ENCODE measurements at places on chromosomes 11 and 22.

DNA sequence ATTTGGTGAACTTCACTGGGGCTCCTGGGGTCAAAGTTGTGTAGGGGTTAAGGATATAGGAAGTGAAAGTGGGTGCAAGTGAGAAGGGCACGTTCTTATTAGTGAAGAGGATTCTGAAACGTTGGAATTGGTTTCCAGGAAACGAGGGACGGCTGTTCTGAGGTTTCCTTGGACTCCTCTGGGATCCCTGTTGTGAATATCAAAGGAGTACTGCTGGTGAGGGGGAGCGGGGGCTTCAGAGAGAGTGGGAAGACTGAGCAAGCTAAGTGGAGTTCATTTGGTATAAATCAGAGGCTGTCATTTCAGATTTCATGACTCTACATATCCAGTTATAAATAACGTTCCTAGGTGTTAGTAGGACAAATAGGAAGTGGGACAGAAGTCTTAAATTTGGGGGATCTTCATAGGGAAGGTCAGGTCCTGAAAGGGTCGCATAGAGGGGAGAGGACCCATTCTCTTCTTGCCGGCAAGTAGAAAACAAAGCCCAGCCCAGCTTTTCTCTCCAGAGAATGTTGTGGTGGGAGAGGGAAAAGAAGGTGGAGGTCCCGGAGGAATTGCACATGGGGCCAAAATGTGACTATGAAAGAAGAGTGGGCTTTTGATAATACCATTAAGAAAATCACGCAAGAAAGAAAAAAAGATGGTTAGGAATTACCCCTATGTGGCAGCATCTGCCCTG, 1.1 kb upstream of the NELL1 start:
- no peak for DNase-seq

- DNase-seq, result no peak
Measured at GRCh38 chr22:41551877-41552582, 7.8 kb upstream of the POLR3H start.

- no peak for DNase-seq
Measured at GRCh38 chr11:64872790-64873488, 5.5 kb downstream of the EHD1 start.

DNA sequence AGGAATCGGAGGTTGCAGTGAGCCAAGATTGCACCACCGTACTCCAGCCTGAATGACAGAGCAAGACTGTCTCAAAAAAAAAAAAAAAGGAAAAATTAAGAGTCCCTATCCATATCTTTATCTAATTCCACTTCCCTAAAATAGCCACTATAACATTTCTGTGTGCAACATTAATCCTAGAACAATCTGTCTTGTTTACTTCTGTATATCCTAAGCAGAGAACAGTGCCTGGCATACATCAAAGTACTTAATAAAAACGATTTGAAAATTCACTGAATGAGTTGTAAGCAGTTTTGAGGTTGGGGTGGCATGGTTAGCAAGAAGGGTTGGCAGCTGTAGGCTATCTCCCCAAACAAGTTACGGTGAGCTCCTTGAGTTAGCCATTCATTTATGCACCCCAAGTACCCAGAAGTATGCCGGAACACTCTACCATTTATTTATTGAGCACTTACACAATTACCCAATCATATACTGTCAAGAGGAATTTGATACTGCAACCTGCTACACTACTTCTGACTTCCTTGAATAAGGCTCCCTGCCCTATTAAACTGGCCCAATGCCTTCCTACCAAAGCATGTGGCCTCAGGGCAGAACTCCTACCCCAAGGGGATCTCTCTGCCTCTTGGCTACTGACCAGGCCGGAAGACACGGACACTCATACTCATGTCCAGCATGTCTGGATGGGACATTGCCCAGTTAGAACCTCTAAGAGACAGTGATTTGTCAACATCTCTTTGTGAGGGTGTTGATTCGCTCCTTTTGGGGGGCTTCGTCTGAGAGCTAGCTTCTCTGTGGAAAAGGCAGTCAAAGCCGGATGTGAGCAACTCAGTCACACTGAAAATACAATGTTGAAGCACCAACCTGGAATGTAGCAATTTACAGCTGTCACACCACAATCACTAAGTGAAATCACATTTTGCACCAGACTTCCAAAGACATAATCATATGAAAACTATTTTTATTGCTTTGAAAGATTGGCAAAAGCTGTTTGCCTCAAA, 16.3 kb upstream of the TMEM41B start:
- DNase-seq, result peak; percentile 65

DNA sequence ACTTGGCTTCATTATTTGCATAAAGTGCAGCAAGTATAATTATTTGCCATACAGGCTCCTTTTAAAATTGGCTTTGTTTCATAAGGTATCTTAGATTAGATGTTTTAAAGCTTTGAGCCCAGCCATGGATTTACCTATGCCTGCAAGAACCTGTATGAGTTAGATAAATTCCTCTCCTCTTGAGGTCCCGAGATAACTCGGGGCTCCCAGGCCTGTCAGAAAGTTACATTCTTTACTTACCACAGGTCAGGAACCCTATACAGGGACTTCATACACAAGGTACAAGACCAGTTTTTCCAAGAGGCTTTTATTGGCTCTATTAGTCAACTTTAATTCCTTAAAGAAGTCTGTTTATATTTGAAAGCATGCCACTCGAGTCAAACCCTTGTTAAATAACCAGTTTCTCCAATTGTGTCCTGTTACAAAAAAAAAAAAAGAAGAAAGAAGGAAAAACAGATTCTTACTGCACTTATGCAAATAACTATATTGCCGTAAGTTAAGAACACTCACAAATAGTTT, 2.3 kb upstream of the C1QTNF6 start:
- peak; percentile 16 for DNase-seq

GRCh38 chr11:83265331-83265730, 20.8 kb downstream of the CCDC90B start:
- DNase-seq, result no peak

GRCh38 chr11:2781408-2782274, 81.8 kb upstream of the KCNQ1OT1 start:
- no peak for DNase-seq

DNA sequence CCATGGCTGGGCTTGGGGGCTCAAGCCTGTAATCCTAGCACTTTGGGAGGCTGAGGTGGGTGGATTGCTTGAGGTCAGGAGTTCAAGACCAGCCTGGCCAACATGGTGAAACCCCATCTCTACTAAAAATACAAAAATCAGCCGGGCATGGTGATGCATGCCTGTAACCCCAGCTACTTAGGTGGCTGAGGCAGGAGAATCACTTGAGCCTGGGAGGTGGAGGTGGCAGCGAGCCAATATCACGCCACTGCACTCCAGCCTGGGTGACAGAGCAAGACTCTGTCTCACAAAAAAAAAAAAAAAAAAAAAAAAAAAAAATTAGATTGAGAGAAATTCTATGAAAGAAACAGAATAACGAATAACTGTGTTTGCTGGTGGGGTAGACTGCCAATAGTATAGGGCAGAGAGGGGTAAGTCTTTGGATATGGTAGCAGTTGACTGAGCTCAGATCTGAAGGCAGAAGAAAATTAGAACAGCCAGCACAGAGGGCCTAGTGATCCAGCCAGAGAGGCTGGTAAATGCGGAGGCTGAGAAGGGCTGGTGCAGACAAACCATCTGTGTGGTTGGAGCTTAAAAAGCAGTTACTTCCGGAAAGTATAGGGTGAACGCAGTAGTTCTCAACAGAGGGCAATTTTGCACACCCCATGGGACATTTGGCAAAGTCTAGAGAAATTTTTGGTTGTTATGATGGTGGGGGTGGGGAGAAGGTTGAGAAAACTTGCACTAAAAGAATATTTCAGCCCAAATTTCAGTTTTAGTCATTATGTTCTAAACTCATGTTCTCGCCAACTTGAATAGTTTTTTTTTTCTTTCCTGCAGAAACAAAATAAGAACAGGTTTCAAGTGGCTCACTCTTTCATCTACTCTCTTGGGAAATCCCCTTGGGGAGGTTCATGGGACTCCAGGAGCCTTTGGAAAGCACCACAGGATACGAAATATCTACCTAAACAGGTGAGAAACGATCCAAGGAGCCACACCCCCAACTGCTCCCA, 1.6 kb upstream of the HORMAD2 start:
- DNase-seq, result peak; percentile 18

DNA sequence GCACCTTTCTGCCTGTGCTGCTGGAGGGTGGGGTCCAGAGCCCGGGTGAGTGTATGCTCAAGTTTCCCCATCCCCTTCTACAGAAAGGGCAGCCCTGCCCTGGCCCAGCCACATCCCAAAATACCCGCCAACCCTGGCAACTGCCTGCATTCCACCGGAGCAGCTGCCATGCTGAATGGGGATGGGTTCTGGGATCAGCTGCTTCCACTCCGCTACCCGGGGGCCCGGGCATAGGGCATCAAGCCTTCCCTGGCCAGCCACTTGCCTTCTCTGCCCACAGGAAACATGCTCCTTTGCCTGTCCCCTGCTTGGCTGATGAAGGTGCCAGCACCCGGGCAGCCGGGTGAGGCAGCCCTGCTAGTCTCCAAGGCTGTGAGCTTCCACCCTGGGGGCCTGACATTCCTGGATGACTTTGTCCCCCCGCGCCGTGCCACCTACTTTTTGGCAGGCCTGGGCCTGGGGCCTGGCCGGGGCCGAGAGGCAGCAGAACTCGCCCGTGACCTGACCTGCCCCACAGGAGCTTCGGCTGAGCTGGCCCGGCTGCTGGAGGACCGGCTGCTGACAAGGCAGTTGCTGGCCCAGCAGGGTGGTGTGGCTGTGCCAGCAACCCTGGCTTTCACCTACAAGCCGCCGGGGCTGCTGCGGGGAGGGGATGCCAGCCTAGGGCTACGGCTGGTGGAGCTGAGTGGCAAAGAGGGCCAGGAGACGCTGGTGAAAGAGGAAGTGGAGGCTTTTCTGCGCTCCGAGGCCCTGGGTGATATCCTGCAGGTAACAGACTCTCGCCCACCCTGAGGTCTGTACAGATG, 3.2 kb downstream of the CARNS1 start:
- DNase-seq, result no peak

DNA sequence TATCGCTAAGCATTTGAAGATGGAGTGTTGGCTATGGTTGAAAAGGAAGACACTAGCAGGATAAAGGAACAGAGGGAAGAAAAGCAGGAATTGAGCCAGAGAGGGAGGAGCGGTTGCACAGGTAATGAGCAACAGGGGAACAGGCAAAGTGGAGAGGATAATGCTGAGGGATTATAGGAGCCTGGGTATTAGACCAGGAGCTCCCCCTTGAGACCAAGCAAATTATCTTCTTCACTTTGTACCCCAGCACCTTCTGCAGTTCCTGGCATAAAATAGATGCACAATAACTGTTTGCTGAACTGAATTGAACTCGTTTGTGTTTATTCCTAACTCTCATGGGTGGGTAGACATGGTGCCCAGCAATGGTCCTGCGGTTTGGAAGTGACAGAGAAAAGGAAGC, 54.6 kb upstream of the OR5P2 start:
- DNase-seq, result peak; percentile 20

DNA sequence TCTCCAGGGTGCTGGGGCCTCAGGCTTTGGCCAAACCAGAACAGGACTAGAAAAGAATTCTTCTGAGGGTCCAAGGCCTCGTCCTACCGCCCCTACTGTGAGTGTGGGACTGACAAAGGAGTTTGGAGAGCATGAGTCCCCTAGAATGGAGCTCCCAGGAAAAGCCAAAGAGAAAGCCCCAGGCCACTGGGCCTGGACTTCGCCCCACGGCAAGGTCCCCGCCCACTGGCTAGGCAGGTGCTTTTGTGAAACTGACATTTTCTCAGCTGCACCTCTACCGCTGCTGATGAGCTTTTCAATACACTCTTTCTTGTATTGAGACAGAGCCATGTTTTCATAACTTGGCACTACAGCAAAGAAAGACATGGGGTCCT, 9.7 kb upstream of the FGF3 start:
- DNase-seq, result no peak

DNA sequence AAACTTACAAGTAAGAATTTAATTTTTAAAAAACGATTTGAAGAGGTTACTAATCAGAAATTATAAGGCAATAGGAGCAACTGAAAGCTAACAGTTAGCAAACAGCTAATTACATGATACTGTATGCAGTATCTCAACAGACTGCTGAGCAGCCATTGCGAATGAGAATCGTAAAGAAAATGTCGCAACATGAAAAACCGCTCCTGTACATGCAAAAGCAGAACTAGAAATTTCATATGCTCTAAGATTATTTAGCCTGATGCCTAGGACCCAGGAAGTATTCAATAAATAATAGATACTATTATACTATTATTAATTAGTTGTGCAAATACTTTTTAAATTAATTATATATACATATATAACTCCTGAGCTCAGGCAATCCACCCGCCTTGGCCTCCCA, 48.7 kb upstream of the EP300 start:
- no peak for DNase-seq

DNA sequence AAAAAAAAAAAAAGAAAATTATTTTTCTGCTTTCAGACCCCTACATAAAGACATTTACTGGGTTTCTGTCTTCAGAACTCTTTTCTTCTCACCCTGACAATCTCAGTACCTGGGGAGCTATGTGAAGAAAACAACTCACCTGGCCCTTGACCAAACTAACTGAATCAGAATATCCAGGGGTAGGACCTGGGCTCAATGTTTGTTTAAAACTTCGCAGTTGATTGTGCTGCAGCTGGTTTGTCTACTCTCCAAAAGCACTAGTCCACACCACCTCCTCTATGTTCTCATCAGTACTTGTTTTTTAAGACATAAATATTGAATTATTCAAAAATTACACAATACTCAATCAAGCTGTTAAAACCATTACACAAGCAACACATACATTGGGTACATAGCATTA, 34.8 kb downstream of the EIF3F start:
- DNase-seq, result no peak

DNA sequence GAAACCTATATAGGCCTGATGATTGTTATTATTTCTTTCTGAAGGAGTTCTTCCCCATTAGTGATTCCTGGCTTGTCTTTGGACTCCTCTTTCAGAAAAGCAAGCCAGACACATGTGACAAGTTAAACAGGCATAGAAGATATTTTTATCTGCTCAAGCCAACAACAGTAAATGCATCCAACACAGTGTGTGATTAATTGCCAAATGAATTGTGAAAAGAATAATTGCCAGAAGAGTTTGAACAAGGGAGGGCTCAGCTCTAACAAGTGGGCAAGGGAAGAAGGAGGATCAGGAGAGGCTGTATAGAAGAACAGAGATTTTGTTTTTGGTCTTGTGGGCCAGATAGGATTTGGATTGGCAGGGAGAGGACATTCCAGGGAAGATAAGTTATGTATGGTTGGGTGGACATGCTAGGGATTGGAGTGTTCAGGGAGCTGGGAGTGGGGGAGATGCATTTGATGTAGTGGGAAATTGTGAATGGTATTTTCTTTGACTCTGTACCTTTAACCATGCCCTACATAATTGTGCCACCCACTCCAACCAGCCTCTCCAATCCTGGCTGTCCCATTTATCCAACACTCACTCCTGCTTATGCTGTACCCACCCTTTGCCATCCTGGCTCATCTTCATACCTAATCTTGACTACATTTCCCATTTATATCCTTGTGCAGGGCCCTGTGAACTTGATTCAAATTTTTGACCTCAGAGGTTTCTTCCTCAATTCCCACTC, 172.8 kb downstream of the RRAS2 start:
- no peak for DNase-seq

DNA sequence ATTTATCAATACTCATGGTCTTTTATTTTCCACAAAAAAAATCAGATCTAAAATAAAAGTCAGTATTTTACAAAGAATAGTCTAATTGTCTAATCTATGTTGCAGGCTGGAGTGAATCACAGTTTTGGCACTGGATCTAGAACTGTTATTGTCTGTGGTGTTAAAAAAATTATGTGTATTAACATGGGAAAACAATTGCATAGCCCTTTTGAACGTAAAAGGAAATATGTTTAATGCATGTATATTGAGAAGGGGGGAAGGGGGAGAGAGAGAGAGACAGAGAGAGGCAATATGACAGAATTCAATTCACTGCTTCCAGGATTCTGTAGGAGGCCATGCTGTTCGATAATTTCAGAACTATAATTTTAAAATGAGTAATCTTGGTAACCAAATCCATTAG, 324.9 kb upstream of the CCDC90B start:
- DNase-seq, result no peak

All from bronchial epithelial cell (primary cell).